ENCODE measurements at places on chromosomes 6 and 20.
A peak's percentile ranks its signal among the peaks of the same experiment; 100 is the strongest.

- no peak for DNase-seq
Measured at GRCh38 chr6:4907602-4908001, 96.2 kb downstream of the RPP40 start.

DNA sequence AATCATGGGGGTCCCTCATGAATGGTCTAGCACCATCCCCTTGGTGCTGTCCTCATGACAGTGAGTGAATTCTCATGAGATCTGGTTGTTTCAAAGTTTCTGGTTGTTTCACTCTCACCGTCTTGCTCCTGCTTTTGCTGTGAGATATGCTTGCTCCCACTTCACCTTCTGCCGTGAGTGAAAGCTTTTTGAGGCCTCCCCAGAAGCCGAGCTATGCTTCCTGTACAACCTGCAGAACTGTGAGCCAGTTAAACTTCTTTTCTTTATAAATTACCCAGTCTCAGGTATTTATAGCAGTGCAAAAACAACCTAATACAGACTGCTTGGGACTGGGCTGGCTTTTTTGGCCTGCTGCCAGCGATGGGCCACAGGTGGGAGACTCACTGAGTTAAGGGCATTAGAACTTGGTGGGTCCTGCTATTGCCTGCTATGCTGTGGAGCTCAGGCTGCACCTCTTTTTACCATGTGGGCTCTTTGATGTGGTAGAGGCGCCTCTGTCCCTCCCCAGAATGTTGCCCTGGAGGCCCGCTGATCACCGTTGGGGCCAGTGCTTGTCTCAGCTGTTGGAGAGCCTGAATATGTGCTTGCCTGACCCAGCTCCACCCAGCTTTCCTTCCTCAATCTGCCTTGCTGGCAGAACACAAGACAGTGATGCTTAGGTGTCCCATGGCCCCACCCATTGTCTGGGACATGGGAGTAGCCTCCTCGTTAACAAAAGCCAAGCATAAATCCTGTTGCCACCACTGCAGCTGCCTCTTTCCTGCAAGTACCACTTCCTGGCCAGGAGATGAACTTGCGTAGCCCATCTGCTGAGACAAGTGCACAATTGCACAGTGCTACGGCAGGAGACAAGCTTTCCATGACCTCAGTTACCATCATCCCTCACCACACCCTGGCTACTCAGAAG lies 47.1 kb downstream of the IGF2R start:
- DNase-seq = no peak

GRCh38 chr6:19327241-19327640 lies 509.9 kb upstream of the ID4 start:
- DNase-seq = no peak

DNA sequence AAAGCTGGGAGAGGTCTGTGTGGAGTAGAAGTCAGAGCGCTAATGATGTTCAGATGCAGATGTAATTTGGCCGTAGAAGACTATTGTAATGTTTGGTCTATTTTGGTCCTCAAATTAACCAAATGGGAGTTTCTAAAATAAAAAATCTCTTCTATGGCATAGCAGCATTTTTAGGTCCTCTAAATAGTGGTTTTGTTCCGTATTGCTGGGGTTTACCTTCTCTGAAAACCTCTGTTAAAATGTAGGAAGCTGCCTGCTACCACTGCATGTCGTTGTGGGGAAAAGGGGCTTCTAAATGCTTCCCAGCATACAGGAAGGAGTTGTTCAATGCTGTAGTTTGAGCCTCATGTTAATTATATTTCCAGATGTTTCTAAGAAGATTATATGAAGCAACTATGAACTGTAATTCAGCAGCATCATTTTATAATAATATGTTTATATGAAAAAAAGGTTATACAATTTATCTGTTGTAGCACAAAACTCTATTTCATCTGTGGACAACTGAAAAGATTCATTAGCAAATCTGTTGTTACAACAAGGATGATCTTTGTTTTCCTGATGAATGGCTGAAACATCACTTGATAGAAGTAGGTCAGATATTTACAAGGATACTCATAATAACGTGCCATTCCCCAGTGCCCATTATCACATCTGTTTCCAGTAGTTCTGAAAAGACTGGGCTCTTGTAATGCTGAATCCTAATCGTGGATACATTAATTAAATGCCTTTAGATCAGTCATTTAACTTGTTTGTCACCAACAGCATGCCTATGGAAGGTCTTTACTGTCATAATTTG lies 256.6 kb downstream of the TBC1D7 start:
- no peak for DNase-seq

GRCh38 chr6:91824331-91824730 lies 1237.5 kb upstream of the MAP3K7 start:
- DNase-seq = no peak

DNA sequence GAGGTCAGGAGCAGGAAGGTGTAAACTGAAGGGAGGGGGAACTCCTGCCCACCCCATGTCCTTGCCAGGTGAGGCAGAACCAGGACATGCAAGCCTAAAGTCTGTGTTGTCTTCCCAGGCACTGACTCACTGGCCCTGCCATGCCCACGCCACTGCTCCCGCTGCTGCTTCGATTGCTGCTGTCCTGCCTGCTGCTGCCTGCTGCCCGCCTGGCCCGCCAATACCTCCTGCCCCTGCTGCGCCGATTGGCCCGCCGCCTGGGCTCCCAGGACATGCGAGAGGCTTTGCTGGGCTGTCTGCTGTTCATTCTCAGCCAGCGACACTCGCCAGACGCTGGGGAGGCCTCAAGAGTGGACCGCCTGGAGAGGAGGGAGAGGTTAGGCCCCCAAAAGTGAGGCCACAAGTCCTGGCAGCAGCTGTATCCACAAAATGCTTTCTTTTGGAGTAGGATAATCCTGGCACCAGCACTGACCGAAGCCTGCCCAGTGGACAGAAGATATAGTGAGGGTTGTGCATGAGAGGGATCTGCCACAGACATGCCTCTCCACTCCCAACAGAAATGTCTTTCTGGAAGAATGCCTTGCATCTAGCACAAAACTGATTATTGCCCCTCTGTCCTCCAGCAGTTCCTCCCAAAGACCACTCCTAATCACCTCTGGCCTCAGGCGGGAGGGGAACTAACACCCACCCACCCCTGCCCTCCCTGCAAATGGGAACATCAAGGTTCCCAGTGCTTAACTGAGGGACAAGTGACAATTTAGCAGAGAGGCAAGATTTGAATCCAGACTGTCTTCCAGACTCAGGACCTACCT lies 812 bp downstream of the MYMX start:
- DNase-seq = peak; percentile 76

GRCh38 chr6:102812242-102812641 lies 1418.7 kb downstream of the GRIK2 start:
- DNase-seq = no peak

GRCh38 chr20:22675341-22675740 lies 91.0 kb upstream of the FOXA2 start:
- no peak for DNase-seq

DNA sequence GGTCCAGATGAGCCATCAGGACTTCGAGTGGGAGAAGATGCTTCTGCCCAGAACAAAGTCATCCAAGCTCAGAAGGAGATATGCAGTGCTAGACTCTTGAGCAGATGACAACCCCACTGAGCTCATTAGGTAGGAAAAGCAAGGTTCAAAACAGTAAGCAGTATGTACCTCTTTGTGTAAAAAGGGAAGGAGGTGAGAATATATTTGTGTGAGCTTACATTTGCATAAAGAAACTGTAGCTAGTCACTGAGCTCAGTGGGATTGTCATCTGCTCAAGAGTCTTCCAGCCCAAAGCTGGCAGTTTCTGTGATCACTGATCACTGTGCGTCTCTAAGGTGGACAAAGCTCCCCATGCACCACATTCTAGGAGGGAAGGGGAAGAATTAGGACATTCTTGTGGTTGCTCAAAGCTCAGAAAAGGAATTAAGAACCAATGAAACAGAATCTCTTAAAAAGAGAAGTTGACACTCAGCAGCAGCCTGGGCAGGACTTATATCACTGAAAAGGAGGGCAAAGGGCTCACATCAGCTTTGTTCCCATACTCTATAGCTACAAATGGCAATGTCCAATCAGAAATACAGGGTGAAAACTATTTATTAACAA lies 90.0 kb upstream of the MAFB start:
- no peak for DNase-seq

DNA sequence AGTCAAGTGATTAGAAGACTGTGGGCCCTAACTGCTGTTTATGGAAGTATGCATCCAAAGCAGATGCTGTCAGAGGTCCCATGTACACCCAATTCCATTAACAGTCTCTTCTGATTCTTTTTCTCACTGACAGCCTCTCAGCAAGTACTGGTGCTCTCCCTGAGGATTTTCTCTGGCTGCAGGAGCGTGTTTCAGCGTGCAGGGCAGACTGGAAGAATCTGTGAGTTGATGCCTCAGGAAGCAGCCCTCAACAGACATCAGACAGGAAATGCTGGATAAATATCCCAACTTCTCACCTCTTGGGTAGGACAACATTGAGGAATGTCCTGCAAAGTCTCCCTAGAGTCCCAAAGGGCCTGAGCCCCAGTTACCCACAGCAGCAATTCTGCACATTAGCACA lies 40.8 kb downstream of the ANKEF1 start:
- DNase-seq = no peak

GRCh38 chr6:127319686-127320085 lies 23.7 kb downstream of the ECHDC1 start:
- no peak for DNase-seq

- no peak for DNase-seq
Measured at GRCh38 chr6:33251395-33252012, 20.2 kb downstream of the VPS52 start.

DNA sequence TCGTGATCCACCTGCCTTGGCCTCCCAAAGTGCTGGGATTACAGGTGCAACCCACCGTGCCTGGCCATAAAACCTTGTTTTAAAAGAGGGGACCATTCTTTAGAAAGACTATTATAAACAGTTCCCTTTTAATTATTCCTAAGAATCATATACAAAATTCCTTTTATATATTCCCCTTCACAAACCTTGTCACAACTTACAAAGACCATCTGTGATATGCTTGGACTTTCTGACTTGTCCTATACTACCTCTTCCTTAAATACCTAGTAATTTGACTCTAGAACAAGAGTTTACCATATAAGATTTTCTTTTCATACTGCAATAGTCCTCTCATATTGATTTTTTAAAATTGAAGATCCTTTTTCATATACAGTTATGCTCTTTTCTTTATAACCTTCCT lies 135.8 kb upstream of the PRSS16 start:
- no peak for DNase-seq

GRCh38 chr6:20755631-20756030 lies 221.4 kb downstream of the CDKAL1 start:
- DNase-seq = no peak

DNA sequence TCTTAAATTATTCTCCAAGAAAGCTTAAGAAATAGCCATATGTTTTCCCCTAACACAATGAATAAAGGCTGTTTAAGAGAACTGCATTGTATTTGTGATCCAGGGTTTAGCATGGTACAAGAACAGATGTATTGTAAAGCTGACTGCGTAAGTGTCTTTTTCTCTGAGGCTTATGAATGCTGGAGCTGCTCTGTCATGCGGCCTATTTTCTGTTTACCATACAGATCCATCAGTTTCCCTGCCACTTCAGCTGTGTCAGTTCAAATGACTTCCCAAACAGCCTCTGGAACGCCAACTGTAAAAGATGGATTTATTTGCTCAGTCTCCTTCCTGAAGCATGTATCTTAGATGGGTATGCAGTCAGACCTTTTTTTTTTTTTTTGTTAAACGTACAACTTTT lies 419.3 kb upstream of the HS3ST5 start:
- no peak for DNase-seq

DNA sequence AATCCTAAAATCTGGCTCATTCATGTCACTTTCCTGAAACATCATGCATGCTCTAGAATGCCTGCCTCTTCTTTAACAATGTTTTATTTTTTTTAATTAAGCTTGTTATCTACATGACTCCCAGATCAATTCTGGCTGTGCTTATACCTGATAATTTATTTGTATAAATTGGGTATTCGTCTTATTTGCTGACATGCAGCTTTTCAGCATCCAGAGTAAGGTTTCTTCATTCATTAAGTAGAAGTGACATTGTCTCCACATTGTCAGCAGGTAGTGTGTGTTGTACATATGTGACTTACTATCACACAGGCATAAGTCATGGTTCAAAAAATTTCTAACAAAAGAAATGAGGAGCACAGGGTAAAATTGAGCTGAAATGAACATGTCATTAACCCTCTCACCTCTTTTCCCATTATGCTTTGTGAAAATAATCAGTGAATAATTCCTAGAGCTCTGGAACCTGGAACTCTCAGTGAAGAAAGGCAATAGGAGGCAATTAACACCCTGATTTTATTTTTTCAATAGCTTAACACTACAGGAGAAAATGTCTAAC lies 157.4 kb downstream of the OPRM1 start:
- no peak for DNase-seq

DNA sequence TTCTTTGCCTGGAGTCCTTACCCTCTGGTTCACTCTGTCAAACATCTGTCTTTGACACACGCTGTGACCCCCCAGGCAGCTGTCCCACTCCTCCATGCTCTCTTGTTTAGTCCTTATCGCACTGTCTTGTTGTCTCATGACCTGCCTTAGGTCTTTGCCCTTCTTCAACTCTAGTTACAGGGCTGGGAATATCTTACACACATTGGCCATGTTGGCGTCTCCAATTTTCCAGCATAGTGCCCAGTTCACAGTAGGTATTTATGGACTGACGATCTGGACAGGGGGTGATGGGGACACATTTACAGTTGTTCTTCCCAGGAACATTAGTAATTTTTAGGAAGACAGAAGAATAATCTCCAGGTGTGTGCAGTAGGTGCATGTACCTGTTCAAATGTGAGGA lies 129.7 kb upstream of the SLC22A16 start:
- no peak for DNase-seq

All from left hindlimb (tissue), 1 donor.